ENCODE measurements at places on chromosomes 16 and 17.

DNA sequence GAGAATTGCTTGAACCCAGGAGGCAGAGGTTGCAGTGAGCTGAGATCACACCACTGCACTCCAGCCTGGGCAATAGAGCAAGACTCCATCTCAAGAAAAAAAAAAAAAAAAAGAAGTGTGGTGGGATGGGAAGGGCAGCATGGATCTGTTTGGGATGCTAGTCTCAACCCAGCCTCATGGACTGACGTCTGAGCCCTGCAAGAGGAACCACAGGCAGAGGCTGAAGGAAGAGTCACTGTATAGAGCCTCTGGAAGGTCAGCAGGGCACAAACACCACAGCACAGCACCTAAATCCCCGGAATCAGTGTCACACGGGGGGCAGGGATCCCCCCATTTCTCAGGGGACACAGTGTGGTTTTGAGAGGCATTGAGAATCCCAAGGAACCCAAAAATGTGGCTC lies 10.9 kb upstream of the CXCL16 start:
- DNase-seq = no peak

DNA sequence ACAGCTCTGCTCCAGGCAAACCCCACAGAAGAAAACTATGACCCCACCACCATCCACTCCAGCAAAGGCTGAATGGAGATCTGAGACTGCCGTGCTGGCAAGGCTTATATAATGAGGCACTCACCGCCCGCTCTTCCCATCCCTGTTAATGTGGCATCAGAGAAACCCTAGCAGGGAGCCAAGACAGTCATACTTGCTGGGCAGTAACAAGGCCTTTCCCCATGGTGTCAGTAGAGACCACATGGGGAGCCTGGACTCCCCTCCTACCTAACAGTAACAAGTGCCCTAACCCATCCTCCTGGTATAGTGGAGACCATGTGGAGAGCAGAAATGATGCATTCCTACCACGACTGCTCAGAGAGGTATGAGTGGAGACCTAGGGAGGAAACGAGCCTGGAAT lies 235.2 kb downstream of the C16orf78 start:
- no peak for DNase-seq

GRCh38 chr17:48841395-48841831 lies 10.6 kb downstream of the CALCOCO2 start:
- no peak for DNase-seq

DNA sequence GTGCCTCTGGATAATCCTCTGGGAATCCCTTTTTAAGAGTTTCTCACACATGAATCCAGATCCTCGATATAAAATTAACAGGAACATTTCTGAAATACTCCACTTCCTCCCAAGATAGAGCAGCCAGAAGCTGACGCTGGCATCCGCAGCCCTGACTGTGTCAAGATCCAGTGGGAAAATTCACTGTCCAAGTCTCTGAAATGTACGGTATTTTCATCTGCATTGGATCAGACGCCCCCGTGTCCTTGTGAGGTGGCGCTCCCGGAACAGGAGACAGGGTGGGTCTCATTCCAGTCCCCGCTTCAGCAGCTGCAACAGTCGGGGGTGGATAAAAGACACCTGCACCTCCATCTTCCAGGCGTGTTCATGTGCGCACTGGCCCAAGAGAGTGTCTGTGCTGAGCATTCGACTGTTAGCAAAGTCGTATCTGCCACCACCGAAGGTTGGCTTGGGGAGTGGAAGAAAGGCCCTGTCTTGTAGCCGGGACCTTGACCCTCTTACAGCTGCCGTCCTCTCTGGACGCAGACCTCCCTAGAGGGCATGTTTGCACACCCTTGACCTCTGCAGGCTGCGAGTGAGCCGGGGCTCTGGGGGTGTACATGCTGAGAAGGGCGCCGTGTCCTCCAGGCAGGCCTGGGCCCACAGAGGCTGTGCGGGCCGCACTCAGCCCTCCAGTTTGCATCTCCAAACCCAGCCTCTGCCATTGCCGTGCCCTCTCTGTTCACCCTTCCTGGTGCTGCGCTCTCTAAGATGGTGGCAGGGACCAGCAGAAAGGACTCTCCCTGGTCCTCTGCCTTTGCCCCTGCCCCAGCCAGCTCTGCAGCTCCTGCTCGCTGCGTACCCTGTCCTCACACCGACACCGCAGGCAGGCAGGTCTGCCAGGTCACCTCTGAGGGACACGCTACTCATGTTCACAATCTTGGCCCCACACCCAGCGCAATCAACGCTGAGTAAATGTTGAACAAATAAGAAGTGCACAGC lies 72.0 kb upstream of the CHMP6 start:
- DNase-seq = no peak

Data from HEK293T (cell line).